ENCODE measurements at places on chromosomes 3 and 15.

- no peak for DNase-seq
Measured at GRCh38 chr3:127707851-127708411, 35.2 kb downstream of the ABTB1 start.

DNA sequence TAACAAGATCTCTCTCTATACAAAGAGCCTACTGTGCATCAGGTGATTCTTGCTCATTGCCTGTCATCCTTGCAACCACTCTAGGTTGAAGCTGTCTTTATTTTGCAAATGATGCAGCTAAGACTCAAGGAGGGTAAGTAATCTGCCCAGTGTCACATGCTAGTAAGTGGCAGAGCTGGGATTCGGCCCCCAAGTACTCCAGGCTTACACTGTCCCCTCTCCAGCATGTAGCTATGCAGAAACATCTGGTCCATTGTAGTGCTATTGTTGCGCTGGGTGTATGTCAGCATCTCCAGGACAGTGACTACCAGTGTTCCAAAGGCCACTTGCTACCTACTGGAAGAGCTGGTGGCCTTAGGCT lies 248.9 kb downstream of the SLCO3A1 start:
- DNase-seq, result no peak

DNA sequence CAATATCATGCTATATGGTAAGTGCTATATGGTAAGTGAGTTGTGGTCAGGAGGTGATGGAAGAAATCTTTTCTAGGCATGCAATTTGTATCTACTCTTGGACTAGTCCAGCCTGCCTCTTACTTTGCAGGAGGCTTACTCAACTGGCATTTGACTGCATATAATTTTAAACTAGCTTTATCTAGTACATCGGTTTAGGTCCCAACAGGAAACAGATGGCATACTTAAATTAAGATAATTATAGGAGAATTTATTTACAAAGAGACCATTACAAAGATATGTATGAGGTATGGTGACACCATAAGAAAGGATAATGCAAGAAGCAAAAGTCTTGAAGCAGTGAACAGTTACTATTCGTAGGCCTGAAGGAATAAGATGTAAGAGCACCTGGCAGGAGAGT lies 7.8 kb downstream of the SLC28A2 start:
- DNase-seq, result no peak

DNA sequence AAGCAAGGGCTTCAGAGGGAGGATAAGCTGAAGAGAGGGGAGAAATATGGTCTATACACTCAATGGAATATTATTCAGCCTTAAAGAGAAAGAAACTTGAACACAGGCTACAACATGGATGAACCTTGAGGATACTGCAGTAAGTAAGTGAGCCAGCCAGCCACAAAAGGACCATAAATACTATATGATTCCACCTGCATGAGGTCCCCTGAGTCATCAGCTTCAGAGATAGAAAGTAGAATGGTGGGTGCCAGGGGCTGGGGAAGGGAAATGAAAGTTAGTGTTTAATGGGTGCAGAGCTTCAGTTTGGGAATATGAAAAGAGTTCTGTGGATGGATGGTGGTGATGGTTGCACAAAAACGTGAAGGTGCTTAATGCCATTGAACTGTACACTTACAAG lies 68.4 kb upstream of the SEC13 start:
- DNase-seq, result no peak

GRCh38 chr15:39819533-39819932 lies 36.9 kb upstream of the FSIP1 start:
- DNase-seq, result no peak

GRCh38 chr3:123798550-123798949 lies 85.6 kb downstream of the MYLK start:
- DNase-seq, result no peak

GRCh38 chr15:77658304-77658703 lies 25.6 kb upstream of the LINGO1 start:
- DNase-seq, result no peak

- DNase-seq, result no peak
Measured at GRCh38 chr15:90358124-90359033, 6.3 kb downstream of the ZNF774 start.

- no peak for DNase-seq
Measured at GRCh38 chr3:61417352-61417751, 144.0 kb upstream of the PTPRG start.

- DNase-seq, result no peak
Measured at GRCh38 chr15:62964251-62964650, 78.3 kb upstream of the TPM1 start.

- DNase-seq, result no peak
Measured at GRCh38 chr15:43868406-43868805, 41.6 kb downstream of the WDR76 start.

DNA sequence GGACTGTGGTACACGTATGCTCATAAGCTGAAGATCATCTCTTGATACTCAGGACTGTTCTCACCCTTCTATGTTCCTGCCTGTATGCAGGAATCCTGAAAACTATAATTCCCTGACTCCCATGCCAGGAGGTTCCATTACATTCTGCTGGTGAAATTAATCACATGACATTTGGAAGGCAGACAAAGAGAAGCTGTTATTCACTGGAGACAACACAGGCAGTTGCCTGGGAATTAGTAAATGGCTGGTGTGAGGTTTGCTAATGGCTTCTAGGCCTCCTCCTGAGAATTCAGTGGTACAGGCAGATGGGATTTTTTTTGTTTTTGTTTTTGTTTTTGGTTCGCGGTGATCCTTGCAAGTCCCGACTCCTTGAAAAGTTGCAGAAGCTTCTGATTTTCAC lies 91.4 kb downstream of the CTNNB1 start:
- DNase-seq, result no peak

- DNase-seq, result no peak
Measured at GRCh38 chr3:104297617-104298016, 1069.1 kb upstream of the ALCAM start.

GRCh38 chr3:153291059-153291685 lies 129.1 kb downstream of the RAP2B start:
- no peak for DNase-seq

GRCh38 chr15:40115670-40116093 lies 7.0 kb upstream of the BMF start:
- DNase-seq, result no peak

- DNase-seq, result no peak
Measured at GRCh38 chr15:76160426-76161152, 100.8 kb downstream of the TMEM266 start.

GRCh38 chr3:157423337-157423736 lies 13.3 kb upstream of the PTX3 start:
- DNase-seq, result no peak

DNA sequence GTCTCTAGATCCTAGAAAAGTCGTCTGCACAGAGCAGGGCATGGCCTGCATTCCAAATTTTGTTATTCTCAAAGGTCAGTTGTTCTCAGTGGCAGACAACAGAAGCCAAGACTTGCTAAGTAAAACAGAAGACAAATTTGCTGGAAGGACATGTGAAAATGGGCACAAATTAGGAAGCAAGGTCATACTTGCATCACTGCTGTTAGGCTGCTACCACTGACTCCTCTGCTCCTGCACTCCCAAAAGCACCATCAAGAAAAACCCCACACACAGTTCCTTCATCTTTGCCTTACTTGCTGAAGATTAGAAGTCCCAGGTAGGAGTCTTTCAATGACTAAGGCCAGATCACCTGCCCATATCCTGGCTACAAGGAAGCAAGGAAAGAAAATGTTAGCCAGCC lies 69.9 kb upstream of the ATP2C1 start:
- DNase-seq, result no peak

DNA sequence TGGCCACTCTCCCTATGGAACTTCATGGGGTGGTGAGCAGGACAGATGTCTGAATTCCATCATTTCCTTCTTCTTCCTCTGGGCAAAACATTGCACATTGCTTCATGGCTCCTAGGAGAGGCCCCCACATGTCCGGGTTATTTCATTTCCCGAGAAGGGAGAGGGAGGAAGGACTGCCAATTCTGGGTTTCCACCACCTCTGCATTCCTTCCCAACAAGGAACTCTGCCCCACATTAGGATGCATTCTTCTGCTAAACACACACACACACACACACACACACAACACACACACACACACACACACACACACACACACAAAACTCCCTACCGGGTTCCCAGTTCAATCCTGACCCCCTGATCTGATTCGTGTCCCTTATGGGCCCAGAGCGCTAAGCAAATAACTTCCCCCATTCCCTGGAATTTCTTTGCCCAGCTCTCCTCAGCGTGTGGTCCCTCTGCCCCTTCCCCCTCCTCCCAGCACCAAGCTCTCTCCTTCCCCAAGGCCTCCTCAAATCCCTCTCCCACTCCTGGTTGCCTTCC lies 1.9 kb downstream of the RHO start:
- no peak for DNase-seq

DNA sequence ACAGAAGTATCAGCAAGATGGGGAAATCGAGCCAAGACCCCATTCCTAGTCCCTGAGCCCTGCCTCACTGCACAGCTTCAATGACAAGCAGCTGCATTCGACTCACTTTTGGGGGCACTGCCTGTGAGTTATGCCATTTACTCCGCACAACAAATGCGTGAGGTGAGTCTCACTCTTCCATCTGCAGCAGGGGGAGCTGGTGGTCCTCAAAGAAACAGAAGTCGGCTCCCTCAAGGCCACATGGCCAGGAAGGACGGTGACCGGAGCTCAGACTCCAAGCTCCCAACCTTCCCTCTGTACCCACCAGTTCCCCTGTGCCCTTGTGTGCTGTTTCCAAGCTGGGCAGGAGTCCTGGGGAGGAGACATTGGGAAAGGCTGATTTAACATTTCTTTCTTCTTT lies 127.7 kb upstream of the IQSEC1 start:
- no peak for DNase-seq

GRCh38 chr3:30668051-30668609 lies 61.7 kb downstream of the TGFBR2 start:
- no peak for DNase-seq

DNA sequence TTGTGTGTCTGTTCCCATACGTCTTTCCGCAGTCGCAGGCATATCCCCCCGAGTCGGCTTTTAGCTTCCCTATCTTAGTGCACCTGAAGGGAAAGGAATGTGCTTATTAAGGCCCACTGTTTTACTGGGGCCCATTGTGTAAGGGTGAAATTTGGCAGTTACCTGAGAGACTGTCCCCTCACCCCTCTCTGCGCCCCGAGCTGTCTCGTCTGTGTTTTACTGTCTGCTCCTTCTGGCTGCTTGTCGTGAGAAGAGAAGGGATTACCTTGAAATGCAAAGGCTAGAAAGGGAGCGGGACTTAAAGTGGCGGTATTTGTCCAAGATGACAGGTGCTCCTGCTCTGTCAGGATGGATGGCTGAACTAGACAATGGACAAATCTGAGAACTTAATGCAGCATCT lies 233.0 kb upstream of the POU1F1 start:
- no peak for DNase-seq

GRCh38 chr3:8847317-8847716 lies 77.9 kb upstream of the OXTR start:
- no peak for DNase-seq

DNA sequence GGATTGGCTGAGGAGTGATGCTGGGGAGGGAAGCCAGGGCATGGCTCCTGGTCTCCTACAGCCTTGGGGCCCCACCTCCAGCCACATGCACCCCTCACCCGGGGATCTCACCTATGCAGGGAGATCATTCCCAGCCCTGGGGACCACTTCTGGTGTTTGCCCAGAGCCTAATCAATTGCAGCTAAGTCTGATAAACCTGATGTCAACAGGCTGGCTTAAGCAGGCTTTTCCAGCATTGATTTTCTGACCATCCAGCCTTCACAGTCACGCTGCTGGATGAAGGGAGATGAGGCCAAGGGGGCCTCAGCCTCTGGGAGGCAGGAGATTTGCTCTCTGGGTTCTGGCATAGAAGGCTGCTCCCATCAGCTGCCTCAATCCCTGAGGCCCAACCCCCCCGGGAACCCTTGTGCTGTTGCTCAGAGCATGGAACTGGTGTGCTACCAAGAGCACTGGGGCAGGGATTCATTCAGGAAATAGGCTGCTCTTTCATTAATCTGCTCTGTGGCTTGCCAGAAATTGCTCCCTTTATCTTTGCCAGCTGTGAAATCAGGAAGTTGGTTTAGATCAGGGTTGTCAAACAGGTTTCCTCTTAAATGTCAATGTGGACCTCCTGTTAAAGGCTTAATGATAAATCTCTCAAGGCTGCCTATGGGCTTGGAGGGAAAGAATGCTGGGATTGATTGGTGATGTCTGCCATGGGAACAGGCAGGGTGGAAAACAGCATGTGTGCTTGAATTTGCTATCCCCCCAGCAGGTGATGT lies 19.0 kb downstream of the FAM3D start:
- no peak for DNase-seq

DNA sequence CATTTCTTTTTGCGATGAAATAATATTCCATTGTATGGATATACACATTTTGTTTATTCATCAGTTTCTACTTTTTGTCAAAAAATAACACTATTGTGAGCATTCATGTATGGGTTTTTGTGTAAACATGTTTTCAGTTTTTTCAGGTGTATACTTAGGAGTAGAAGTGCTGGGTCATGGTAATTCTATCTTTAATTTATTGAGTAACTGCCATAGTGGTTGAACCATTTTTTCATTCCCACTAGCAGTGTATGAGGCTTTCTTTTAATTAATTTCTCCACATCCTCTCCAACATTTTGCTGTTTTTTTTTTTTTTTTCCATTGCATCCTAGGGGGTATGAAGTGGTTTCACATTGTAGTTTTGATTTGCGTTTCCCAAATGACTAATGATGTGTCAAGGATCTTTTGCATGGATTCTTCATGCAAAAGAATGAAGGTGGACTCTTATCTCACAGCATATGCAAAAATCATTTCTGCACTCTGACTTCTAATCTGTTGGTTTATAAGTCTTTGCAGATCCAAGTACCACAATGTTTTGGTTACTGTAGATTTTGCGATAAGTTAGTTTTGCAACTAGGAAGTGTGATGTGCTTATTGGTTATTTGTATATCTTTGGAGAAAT lies 12.6 kb downstream of the ATP2C1 start:
- no peak for DNase-seq

- DNase-seq, result no peak
Measured at GRCh38 chr3:17194116-17194515, 309.4 kb downstream of the PLCL2 start.

DNA sequence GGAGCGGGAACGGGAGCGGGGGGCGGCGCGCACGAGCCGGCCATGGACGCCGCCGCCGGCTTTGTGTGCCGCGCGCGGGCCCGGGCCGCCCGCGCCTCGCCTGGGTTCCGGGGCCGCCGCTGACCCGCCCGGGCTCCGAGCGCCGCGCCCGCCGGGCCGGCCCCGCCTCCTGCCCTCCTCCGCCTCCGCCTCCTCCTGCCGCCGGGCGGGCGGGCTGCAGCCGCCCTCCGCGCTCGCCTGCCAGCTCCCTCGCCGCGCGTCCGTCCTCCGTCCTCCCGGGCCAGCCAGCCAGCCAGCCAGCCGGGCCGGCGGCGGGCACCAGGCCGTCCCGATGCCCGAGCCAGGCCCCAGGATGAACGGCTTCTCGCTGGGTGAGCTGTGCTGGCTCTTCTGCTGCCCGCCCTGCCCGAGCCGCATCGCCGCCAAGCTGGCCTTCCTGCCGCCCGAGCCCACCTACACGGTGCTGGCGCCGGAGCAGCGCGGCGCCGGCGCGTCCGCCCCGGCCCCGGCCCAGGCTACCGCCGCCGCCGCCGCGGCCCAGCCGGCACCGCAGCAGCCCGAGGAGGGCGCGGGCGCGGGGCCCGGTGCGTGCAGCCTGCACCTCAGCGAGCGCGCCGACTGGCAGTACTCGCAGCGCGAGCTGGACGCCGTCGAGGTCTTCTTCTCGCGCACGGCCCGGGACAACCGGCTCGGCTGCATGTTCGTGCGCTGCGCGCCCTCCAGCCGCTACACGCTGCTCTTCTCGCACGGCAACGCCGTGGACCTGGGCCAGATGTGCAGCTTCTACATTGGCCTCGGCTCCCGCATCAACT lies at the start of gene ABHD17C:
ABHD17C (plus strand) TSS at position 212 of the 812 bp plus-strand sequence; CDS start at position 332, 120 bp downstream.
- DNase-seq, result peak; percentile 44
